G401 (cell line): ENCODE measurements at places on chromosomes 6 and 20. TPM values are rescaled to one million over a fixed set of nuclear protein-coding genes. Genes with fewer than 3 reads are reported as not detected.

The SMLR1 gene
- total RNA-seq, result not detected in 2 replicates

GRCh38 chr6:88670369-88670768, 293.0 kb downstream of the RNGTT start:
- no peak for DNase-seq

DNA sequence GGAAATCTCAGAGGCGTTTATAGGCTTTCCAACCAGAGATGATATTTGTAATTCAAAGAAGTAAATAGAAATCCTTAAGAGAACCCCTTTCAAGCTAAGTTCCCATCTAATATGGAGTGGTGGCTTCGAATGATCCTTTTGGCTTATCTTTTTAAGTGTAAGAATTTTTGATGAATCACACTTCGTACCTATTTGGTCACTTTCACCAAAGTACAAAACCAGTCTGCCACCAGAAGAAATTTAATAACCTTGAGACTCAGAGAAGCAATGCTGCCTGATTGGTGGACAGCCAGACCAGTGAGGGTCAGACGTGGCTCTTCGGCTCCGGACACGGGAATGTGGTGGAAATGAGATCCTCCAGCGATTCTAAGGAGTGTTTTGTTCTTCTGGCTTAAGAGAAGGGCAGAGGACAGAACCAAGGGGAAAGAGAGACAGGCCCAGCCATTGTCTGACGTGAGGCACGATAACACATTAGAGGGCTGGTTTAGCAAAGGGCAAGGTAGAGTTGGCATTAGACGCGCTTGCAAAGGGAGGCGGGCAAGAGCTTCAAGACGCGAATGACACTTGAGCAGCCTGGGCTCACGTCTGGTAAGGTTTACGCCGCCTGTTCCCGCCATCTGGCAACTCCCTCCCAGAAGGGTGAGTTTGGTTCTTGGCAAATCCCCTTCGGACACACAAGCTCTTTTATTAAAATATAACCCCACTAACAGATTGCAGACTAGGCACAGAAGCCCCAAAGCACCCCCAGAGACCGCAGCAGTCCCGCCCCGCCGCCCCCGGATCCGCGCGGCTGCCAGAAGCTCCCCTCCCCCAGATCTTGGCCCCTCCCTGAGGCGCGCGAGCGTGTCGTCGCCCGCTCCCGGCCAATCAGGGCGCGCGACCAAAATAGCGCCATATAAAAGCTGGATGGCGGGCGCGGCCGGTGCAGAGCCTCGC, 50.0 kb upstream of the EZR start:
- DNase-seq, result peak; percentile 67

DNA sequence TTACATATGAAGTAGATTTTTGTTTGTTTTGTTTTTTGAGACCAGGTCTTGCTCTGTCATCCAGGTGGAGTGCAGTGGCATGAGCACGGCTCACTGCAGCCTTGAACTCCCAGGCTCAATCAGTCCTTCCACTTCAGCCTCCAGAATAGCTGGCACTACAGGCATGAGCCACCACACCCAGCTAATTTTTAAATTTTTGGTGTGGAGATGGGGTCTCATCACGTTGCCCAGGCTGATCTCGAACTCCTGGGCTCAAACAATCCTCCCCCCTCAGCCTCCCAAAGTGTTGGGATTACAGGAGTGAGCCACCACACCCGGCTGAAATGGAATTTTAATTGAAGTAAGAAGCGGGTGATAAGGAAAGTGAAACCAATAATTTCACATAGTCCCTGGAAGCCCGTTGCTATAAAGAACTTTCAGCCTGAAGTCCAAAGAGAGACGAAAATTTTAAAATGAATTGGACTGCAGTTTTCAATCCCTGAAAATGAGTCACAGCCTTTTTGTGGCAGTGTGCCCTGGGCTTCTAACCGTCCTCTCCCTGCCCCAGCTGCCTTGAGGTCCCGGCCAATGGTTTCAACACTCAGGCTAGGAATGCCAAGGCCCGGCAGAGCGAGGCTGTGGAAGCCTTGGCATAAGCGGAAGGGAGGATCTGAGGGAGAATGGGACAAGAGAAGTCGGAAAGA, 757 bp downstream of the RAET1E start:
- DNase-seq, result peak; percentile 82

- no peak for DNase-seq
Observed at GRCh38 chr6:44650947-44651346, 263.4 kb downstream of the CDC5L start.

- no peak for DNase-seq
Observed at GRCh38 chr6:102902471-102902870, 1509.0 kb downstream of the GRIK2 start.

- DNase-seq, result no peak
Observed at GRCh38 chr20:37714978-37715672, 21.3 kb downstream of the CTNNBL1 start.
